Effector CD8-positive, alpha-beta T cell (primary cell): ENCODE measurements at places on chromosomes 6 and 20.

DNA sequence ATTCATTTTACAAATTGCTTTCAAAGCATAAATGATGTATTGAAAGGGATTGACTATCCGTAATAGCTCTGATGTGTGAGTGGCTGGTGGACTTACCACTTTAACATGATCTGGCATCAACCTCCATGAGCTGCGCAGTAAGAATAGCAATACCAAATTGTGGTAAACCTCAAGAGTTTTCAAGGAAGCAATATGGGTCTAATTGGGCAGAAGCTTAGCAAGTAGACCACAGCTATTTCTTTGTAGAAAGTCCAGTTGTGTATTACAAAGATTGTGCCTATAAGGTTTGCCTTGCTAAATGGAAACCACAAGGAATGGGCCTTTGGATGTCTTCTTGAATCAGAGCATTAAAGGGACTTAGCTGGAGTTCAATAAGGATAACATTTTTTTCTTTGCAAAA is 736.6 kb downstream of the KIF16B start:
- no peak for DNase-seq

DNA sequence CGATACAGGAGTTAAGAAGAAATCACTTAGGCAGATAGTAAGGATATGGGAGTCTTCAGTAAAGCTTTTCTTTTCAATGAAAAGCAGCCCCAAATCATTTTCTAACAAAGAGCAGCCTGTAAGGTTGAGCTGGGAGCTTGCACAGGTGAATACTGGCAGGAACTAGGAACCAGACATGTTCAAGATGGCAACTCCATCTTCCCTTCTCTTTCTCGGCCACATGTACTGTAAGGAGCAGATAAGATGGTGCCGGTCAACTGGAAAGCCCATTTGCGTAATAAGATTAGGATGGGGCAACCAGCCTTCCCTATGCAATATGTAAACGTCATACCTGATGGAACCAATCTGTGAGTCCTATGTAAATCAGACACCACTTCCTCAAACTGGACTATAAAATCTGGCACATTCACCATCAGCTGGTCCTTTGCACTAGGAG is 46.2 kb upstream of the RNGTT start:
- DNase-seq: no peak

DNA sequence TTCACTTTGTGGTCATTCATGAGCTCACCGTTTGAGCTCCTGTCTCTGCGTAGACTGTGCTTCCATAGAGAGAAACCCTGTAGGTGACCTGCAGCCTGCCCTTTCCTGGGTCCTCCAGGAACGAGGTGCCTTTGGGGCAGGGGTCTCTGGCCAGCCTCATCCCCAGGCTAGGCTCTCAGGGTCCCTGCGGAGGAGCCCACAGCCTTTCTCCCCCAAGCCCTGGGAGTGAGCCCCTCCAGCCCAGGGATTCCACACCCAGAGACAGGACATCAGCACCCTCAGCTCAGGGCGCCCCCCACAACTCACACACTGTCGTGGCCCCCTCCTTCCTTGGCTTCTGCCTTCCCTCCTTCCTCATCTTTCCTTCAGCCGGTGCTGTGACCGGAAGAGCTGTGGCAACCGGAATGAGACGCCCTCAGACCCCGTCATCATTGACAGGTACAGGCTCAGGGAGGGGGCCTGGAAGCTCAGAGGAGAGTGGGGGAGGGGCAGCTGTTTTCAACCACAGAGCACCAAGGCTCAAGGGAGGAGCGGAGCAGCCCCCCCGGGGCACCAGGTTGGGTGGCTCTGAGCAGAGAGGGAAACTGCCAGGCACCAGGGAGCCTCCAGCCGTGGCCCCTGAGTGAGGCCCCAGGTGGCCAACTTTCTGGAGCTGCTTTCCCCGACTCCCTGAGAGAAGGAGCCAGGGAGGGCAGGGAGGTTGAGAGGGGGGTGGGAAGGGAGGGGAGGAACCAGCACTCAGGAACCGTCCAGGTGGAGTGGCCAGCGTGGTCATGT is 16.8 kb downstream of the EBF4 start:
- DNase-seq: no peak

- DNase-seq: no peak
Observed at GRCh38 chr6:149233056-149233715, 84.3 kb upstream of the TAB2 start.

- DNase-seq: no peak
Observed at GRCh38 chr6:127547904-127548649, 28.9 kb upstream of the C6orf58 start.

DNA sequence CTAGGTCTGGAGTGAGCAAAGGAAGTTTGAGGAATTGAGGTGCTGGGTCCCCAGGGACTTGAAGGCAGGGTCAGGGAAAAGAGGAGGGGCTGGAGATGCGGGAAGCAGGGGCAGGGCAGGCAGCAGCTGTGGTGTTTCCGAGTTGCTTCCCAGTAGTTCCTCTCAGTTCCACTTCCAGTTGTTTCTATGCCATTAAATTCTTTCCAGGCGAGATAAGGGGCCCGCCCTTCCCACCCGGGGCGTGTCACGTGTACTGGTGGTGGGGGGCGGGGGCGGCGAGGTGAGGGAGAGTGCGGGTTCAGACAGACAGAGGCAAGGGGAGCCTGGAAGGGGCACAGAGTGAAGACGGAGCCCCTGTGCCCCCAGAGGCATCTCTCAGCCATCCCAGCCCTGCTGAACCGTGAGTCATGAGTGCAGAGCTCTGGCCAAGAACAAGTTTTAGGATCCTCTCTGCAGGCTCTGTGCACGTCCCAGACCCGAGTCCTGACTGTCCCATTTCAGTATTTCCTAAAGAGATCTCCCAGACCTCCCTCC is 977 bp downstream of the TNXB start:
- DNase-seq: no peak

DNA sequence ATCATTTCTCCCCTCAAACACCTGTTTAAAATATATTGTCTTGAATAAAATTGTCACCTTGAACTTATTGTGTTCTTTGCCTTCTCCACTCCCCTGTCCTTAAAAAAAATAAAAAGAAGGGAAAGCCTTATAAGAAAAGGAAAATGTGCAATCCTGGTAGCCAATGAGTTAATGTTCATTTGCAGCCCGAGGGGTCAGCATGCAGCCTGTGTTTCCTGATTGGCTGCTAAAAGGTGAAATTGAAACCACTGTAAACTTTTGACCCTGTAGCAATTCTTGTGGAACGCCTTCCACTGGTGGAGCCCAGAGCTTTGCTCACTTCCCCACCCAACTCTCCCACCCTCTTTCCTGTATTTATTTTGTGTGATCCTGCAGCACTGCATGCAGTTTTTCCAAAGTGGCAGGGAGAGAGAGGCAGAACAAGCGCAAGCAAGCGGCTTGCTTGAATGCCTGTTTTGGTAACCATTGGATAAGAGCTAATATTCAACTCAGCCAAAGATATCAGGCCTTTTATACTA is 74.9 kb downstream of the NCOA3 start:
- no peak for DNase-seq

- DNase-seq: no peak
Observed at GRCh38 chr6:116217069-116217468, 36.8 kb downstream of the TSPYL4 start.

- no peak for DNase-seq
Observed at GRCh38 chr6:6946206-6947155, 161.3 kb upstream of the RREB1 start.

DNA sequence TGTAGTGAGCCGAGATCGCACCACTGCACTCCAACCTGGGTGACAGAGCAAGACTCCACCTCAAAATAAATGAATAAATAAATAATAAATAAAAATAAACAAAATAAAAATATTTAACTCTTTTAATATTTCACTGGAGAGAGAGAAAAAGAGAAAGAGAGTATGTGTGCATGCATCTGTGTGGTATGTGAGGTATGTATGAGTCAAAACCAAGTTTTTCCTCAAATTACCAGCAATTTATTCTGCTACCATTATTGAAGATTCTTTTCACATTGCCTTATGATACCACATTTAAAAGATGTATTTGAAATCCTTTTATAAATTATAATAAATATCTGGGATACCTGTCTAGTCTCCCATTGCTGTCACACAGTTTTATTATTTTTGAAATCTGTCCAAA is 122.1 kb downstream of the CD164 start:
- no peak for DNase-seq
